ENCODE measurements at places on chromosomes 11 and 22. TPM values are rescaled to one million over a fixed set of nuclear protein-coding genes. Genes with fewer than 3 reads are reported as not detected.

DNA sequence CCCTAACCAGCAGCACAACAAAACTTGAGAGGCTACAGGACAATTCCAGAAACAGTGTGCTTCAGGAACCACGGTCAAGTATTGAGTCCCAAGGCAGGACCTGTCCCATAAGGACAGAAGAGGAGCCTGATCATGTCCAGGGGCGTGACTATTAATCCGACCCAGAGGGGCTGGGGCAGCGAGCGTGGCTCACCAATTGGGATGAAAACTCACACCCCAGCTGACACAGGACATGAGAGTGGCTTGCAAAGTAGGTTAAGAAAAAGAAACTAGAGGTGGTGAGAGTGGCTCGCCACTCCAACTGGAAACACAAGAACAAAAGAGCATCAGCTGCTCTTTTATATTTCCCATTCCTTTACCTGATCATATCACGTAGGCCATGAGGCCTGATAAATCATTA, 16.0 kb upstream of the FEZ1 start:
- no peak for DNase-seq

CENATAC gene
- total RNA-seq = 24.9 TPM

DCDC1 gene
- not detected for total RNA-seq

- no peak for DNase-seq
These were observed at the start of gene OR51E2 for GRCh38 chr11:4697585-4697984. OR51E2 (minus strand) TSS chr11:4697853; CDS start chr11:4682711, 15,142 bp downstream.

DNA sequence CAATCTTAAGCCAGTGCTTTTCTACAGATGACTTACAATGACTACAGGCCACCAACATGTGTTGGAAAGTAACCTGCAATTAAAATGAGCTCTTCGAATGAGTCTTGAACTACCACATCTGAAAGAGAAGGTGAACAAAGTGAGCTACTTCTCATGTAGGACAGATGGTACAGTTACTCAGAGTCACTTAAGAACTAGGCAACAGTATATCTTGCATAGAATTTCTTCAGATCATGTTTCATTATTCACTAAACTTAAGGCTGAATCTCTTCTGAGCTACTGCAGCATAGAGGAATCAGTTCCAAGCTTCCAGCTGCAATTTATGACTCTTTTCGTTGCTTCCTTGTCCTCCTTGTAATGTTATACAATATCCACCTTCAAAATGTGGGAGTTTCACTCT, 270.9 kb downstream of the TTC28 start:
- no peak for DNase-seq

DNA sequence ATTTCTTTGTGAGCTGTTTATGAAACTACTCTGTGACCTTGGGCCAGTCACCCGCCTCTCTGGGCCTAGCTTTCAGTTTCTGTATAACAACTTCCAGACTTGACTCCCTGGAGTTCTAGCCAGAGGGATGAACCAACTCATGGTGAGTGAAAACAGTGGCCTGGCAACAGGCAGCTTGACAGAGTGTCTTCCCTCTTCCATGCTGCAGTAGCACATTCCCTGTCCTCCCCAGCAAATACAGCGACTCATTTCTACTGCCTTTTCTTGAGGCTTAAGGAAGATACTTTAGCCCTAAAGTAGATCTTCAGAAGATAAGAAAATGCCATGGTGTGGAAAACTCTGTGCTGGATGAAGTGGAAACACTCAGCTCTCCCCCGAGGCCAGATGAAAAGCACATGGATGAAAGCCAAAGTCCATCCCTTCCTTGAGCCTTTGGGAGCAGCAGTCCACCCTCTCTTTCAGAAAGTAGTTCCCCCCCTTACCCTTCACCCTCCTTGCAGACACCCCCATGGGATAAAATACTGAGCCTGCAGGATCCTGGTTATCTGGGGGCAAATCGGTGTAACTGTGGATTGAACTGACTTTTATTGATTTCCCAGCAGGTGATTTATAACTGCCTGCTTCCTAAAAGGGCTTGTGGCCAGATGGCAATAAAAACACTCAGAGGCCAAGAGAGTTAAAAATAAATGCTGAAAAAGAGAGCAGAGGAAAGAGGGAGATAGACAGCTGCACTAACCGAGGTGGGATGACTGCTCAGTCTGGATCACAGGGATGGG, 24.1 kb downstream of the IRAG1 start:
- peak; percentile 41 for DNase-seq

- DNase-seq = no peak
These were observed 74.5 kb upstream of the NCAM1 start for GRCh38 chr11:112886434-112887370.

- no peak for DNase-seq
These were observed 26.0 kb downstream of the DUSP8 start for GRCh38 chr11:1546077-1546535.

C11orf91 gene
- not detected for total RNA-seq

CABP4 gene
- total RNA-seq = not detected

NDUFV1 gene
- 171 TPM for total RNA-seq

ABCG4 gene
- 0.05 TPM for total RNA-seq

DNA sequence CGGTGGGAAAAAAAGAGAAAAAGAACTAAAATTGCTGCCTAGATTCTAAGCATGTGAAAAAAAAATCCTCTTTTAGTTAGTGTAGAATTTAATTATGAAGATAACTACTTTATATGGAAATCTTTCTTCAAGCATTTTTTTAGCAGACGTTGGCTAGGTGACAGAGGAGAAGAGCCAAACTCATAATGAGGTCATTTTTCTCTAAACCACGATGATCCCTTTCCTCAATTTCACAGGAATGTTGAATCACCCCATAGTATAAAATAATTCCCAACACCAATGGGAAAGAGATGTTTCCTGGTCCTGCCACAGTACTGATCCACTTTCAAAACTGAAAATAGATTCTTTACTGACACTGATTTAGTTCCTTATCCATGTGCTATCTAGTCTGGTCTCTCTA, 319.8 kb downstream of the DLG2 start:
- peak; percentile 54 for DNase-seq

DNA sequence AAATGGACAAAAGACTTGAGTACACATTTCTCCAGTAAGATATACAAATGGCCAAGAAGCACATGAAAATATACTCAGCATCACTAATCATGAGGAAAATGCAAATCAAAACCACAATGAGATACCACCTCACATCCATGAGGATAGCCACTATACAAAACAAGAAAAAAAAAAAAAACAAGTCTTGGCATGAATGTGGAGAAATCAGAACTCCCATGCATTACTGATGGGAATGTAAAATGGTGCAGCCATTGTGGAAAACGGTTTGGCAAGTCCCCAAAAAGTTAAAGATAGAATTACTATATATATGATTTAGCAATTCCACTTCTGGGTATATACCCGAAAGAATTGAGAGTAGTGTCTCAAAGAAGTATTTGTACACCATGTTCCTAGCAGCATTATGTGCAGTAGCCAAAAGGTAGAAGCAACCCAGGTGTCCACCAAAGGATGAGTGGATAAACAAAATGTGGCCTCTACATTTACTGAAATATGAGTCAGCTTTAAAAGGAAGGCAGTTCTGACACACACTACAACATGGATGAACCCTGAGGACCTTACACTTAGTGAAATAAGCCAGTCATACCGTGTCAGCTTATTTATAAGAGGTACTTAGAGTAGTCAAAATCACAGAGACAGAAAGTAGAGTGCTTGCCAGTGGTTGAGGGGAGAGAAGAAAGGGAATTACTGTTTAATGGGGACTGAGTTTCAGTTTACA, 146.3 kb downstream of the WNT7B start:
- DNase-seq = peak; percentile 11

Data from A172 (cell line).